NT2/D1 (cell line): ENCODE measurements at places on chromosomes 12 and 14.

DNA sequence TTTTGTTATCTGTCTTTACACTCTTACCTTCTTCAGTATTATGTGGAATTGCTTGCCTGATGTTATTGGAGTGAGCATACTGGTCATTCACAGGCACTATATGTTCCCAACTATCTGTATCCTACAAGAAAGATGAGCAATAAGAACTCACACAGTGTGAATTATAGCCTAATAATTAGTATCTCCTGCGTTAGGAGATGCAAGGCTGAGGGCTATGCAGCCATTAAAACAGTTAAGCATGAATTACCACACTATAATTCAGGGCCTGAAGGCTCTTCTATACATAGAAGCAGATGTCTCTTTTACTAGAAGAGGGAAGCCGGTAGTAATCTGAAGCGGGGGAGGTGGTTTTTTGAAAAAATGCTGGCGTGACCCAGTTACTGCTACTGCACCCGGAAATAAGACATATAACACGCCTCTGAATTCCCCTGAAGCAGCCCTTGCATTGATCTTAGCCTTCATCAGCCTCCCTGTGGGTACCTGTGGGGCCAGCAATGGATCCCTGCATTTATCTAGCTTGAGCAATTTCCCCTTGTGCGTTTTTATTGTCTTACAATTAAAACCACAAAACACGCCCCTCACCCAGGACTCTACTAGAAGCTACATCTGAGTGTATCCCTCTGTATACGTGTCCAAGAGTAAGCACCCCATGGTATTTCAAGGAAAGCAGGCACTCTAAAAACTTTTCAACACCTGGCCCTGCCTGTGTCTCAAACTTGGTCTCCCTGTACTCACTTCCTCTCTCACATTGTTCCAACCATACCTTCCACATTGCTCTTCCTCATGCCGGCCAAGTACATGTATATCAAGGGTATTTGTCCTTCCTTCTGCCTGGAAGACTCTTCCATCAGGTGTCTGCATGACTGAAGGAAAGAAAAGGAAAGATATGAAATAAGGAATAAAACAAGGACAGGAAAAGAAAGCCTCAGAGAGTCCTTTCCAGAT is 210.9 kb upstream of the ARID2 start:
- no peak for DNase-seq

DNA sequence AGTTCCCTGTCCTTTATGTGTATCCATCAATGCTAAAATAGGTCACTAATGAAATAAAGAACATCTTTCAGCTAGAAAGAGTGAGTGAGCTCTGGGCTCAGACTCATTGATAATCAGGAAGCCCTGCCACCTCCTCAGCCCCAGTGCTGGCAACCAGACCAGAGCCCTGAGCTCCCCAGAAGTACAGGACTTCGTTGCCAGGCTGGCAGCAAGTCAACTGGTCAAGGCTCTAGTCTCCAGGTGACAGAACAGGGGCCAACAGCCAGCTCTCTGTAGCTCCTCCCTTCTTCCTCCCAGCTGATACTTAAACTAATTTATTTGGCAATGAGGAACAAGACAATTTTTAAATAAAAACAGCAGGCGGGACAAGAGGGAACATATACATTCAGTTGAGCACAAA is 145.3 kb downstream of the EGLN3 start:
- DNase-seq = no peak

DNA sequence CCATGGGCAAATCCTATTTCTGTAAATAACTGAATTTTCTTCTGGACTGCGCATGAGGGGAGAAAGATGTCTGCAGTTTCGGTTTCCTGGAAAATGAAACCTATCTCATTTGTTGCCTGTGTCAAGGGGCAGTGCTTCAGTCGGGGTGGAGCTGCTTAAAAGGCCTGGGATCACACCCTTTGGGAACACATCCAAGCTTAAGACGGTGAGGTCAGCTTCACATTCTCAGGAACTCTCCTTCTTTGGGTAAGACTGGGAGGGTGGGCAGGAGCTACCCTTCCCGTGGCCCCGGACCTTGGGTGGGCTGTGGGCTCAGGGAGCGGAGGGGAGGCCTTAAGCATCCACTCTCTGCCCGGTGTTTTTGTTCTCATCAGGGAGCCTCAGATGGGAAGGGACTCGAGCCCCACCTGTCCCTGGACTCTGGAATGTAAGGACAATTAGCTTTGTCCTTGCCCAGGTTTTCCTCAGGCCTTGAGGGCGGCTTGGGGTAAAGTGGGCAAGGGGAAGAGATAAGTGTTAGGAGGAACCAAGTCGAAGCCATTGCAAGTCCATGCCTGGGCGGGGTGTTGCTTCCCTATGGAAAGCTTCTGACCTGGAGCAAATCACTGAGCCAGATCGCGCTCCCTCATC is at the start of gene IFI27:
Gene IFI27 (plus strand): TSS at position 185 of the 630 bp plus-strand sequence.
- DNase-seq = no peak

DNA sequence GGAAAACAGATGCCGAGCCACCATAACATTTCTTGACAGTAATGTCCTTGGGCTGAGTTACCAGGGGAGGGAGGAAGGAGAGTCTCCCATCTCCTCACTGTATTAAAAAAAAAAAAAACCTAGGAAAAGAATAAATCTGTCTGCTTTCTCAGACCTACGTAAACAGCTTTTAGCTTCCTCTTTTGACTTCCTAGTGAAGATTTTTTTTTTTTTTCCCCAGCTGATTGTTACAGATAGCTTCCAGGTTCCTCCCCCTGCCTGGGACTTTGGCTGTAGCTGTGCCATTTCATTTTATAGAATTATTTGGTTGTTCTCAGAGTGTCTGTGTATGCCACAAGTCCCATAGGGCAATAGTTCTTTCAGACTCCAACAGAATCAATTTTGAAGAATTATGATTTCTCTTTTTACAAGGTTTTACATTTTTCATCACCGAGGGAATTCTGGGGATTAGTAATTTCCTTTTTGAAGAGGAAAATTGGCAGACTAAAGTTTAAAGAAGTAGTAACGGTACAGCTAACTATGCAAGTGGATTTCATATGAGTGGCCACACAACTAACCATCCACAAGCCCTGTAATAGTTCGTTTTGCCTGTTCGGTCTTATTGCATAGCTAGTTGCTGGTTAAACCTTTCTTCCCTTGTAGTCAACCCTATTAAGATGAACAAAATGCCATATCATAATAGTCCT is 23.1 kb upstream of the GNS start:
- DNase-seq = no peak

- DNase-seq = no peak
Observed at GRCh38 chr14:102728501-102728900, 48.7 kb upstream of the TRAF3 start.
